NCI-H1417 (cell line): ENCODE measurements at places on chromosomes 16 and 17.

DNA sequence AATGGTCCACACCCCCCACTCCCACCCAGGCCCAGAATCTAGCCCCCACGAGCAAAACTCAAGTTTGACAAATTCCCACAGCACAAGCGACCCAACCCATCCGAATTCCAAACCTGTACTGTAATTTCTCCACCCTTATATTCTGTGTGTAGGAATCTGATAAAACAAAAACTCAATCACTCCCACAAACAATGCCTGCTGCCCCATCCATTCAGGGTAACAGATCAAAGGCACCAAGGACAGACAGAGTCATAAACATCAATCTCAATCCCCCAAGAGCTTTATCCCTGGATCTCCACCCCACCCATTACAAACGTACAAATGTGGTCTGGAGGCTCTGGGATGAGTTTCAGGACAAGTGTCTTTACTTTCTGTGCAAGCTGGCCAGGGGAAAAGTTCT lies 157.8 kb downstream of the AXIN2 start:
- DNase-seq, result no peak

DNA sequence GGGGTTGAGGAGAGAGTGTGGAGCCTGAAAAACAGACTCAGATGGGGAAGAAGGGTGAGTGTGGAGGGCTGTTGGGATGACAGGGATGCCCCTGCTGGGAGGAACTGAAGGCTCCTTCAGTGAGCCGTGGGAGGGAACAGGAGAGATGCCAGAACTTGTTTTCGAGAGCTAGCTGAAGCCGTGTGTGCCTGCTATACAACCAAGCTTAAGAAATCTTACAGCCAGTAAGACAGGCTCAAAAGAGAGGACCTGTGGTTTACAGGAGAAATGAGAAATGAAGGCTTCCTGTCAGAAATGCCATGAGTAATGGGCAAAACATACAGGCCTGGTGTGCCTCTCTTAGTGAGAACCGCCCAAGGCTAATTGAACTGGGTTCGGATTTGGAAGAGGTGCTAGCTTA lies 99.6 kb downstream of the SPACA3 start:
- no peak for DNase-seq

GRCh38 chr17:75633486-75634375 lies 497 bp downstream of the SMIM5 start:
- DNase-seq, result peak; percentile 90

DNA sequence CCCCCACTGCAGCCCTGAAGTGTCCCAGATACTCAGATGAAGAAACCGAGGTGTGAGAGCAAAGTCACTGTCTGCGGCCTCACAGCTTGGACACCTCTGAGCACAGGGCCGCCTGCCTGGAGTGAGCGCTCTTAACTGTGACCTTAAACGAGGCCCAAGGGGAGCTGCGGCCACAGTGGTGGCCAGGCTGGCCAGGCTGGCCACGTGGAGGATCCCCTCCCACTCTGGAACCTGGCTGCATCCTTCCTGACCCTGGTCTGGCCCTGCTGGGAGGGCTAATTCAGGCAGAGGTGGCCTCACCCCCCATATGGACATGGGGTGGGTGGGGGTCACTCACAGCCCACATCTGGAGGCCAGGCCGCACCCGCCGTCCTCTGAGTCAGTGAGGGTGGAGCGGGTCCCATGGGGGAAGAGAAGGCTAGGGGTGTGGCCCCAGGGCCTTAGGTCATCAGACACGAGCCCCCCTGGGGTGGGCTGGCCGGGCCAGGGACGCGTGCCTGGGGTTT lies 6.6 kb downstream of the VASN start:
- no peak for DNase-seq

GRCh38 chr17:11618861-11619566 lies 20.7 kb downstream of the DNAH9 start:
- no peak for DNase-seq

DNA sequence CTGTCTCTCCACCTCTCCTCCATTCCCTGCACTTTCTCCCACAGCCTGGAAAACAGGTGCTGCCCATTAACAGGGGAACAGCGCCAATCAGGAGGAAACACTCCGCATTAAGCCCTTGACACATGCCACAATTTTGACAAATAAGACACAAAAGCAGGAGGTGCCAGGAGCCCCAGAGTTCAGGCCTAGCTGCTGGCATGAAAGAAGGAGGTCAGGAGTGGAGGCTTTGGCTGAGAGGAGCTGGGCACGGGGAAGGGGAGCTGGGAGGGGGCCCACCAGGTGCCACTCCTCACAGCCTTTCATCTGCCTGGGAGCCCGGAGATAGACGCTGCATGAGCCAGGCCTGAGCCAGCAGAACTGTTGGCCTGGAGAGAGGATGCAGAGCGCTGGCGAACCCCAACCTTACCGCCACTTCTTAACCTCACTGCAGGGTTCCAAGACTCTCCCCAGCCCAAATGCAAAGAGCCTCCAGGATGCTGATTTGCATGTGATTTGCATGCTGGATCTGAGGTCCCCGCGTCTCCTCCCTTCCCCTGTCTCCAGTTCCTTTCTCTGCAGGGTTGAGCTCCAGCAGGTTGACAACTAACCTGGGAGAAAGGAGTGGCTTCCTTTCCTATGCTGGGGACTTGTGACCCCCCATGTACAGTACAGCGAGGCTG lies 139.8 kb upstream of the SDK2 start:
- DNase-seq, result peak; percentile 40

DNA sequence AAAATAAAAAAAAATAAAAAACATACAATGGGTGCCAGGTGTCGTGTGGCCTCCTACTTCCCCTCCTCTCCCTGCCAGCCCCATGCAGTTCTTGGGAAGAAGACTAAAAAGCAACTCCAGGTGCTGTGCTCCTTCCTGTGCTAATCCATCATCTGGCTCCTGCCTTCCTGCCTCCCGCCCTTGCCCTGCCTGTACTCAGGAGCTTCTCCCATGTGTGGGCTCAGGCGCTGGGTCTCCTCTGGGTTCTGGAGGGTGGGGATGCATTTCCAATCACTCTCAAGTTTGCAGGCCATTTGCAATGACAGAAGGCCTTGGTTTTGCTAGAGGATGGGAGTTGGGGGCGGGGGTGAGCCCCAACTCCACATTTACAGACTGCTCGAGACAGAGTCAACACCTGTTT lies 122.9 kb downstream of the SDK2 start:
- peak; percentile 58 for DNase-seq

DNA sequence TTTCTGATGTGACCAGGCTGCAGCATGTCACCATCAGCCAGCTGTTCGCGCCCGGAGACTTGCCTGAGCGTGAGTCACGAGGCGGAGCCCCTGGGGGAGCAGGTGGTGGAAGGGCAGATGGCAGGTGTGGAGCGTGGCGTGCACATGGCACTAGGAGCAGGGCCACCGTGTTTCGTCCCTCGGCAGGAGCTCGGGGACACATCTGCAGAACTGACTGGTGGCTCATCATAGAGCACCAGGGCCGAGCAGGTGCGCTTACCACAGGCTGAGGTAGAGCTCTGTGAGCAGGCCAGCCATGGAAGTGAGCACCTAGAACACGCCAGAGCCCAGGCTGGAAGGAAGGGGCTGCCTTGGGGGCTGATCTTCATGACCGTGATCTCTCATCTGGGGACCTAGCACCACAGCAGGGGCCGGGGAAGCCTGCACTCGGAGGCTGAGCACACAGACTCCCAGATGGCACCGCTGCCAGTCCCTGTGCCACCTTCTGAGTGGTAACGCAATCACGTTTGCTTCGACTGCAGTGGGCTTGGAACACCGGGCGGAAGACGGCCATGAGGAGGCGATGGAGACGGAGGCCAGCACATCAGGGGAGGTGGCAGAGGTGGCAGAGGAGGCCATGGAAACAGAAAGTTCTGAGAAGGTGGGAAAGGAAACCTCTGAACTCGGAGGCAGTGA lies 61.8 kb upstream of the ENDOV start:
- peak; percentile 17 for DNase-seq

- no peak for DNase-seq
These were observed 1.4 kb downstream of the HES7 start for GRCh38 chr17:8122422-8122923.

DNA sequence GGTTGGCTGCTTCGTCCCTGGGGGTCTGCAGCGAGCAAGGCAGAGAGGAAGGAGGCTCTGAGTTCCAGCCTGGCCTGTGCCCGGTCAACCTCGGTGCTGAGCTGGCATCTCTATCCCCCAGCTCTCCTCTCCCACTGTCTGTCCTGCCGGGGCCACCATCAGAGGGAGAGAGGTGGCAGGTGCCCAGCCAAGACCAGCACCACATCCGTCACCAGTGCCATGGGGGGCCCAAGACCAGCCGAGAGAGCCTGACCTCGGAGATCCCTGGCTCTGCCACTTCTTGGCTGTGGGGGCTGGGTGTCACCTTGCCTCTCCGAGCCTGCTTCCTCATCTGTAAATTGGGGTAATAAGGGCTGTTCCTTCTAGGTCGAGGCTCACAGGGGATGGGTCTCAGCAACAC lies 560 bp upstream of the P2RX1 start:
- no peak for DNase-seq

DNA sequence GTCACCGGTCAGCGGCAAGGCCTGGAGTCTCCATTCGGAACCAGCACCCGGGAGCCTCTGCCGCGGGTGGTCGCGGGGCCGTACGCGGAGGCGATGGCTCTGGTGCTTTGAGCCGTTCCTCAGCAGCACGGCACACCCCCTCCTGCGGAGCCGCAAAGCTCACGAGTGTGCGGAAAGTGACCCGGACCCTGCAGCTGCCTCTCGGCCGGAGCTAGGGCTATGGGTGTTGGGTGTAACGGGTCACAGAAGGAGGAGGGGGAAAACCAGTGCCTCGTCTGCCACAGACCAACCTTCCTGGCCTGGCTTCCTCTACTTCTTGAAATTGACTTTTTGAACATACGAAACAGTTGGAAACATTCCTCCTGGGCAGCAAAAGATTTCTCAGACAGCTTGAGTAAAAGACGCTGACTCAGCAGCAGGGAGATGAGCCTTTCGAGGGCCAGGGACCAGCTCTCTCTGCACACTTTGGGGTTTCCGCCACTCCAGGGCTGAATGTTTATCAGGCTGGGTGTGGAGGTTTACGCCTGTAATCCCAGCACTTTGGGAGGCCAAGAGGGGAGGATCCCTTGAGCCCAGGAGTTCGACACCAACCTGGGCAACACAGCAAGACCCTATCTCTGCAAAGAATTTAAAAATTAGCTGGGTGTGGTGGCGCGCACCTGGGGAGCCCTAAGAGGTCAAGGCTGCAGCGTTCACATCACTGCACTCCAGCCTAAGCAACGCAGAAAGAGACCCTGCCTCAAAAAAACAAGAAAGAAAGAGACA lies 26.4 kb upstream of the PITPNA start:
- no peak for DNase-seq
